Ovary (tissue), 10 donors: ENCODE measurements at places on chromosomes 3 and 15. TPM values are rescaled to one million over a fixed set of nuclear protein-coding genes. Genes with fewer than 3 reads are reported as not detected.
A peak's percentile ranks its signal among the peaks of the same experiment; 100 is the strongest.

DNA sequence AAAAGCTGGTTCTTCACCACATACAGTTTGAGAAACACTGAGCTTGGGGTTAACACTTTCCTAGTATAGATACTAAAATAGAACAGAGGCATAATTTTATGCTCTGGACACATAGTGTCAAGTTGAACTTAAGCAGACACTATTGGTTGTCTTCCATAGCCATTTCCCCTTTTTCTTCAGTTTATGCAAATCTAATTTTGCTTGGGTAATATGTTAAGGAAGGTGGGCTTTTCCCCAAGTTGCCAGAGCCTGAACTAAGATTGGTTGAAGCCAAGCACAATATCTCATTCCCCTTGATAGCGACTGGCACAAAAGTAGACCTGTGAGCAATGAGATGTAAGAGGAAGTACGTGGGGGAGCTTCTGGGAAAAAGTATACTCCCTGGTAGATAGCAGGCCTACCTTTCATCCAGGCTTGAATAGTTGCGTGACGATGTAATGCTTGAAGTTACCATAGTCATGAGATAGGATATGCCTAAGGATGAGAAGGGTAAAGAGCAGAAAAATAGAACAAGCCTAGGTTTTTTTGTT lies 4.5 kb upstream of the POPDC2 start:
- DNase-seq, result no peak
- no peak overlapping the region for H3K27ac ChIP-seq
- no peaks in the 10 kb centered on the region for H3K27me3 ChIP-seq
- H3K4me1 ChIP-seq, result peaks cover 3% of the 10 kb centered on the region
- no peaks in the 10 kb centered on the region for H3K36me3 ChIP-seq

DNA sequence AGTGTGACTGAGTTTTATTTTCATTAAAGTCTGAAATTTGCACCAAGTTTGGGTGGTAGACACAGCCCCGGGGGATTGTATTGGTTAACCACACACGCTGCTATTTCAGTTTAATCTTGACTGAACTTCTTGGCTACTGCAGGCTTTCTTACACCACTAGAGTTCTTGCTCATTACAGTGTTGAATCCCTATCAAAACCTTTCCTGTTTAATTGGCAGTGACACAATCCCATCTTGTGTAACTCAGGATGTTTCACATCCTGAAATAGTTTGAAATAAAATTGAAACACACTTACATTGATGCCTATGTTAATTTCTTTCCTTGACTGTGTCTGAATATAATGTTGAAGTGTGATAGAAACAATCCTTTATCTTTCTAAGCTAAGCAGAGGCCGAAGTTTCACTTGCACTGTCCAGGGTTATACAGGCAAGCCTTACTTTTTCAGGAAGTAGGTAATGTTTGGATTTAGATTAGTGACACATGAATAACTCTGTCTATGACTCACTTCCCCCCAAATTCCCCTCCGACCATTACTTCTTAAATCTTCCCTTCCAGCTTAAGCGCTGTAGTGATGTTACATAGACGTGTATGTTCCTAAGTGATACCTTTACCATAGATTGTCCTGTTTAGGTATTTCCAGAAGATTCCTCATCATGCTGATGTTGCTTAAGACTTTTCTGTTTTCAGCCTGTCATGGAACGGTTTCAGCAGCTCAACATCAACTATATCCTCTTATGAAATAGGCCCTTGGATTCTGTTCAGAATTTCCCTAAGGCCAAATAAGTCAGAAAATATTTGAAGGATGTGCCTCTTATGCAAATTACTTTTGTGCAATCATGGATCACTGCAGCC lies 16.8 kb downstream of the ATG7 start:
- H3K36me3 ChIP-seq, result no peaks in the 10 kb centered on the region
- peaks cover 16% of the 10 kb centered on the region for H3K4me1 ChIP-seq
- peak overlapping the region; percentile 52 for H3K27ac ChIP-seq

The GPR149 gene
- total RNA-seq, result not detected

- H3K4me1 ChIP-seq, result no peaks in the 10 kb centered on the region
- no peak for DNase-seq
These were observed 62.5 kb upstream of the SNRK start for GRCh38 chr3:43223670-43224364.

The CHRNA7 gene
- total RNA-seq, result 2.5 TPM

- H3K36me3 ChIP-seq, result no peaks in the 10 kb centered on the region
- no peak for DNase-seq
- H3K27ac ChIP-seq, result no peak overlapping the region
- H3K4me1 ChIP-seq, result no peaks in the 10 kb centered on the region
- H3K27me3 ChIP-seq, result no peaks in the 10 kb centered on the region
- no peak overlapping the region for H3K4me3 ChIP-seq
These were observed 74.3 kb upstream of the ARPP21 start for GRCh38 chr3:35565048-35565447.

The HGD gene
- total RNA-seq, result 1.8 TPM
